ENCODE measurements at places on chromosomes 7 and 10.
A peak's percentile ranks its signal among the peaks of the same experiment; 100 is the strongest.

DNA sequence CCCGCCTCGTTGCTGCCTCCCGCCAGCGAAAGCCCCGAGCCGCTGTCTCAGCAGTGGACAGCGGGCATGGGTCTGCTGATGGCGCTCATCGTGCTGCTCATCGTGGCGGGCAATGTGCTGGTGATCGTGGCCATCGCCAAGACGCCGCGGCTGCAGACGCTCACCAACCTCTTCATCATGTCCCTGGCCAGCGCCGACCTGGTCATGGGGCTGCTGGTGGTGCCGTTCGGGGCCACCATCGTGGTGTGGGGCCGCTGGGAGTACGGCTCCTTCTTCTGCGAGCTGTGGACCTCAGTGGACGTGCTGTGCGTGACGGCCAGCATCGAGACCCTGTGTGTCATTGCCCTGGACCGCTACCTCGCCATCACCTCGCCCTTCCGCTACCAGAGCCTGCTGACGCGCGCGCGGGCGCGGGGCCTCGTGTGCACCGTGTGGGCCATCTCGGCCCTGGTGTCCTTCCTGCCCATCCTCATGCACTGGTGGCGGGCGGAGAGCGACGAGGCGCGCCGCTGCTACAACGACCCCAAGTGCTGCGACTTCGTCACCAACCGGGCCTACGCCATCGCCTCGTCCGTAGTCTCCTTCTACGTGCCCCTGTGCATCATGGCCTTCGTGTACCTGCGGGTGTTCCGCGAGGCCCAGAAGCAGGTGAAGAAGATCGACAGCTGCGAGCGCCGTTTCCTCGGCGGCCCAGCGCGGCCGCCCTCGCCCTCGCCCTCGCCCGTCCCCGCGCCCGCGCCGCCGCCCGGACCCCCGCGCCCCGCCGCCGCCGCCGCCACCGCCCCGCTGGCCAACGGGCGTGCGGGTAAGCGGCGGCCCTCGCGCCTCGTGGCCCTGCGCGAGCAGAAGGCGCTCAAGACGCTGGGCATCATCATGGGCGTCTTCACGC is 825 bp downstream of the ADRB1 start:
- peaks cover 20% of the 10 kb centered on the region for H3K4me1 ChIP-seq
- peaks cover 96% of the 10 kb centered on the region for H3K27me3 ChIP-seq
- no peak overlapping the region for H3K27ac ChIP-seq
- peak; percentile 22 for DNase-seq
- no peaks in the 10 kb centered on the region for H3K36me3 ChIP-seq

- H3K27ac ChIP-seq = no peak overlapping the region
- H3K27me3 ChIP-seq = peaks cover 3% of the 10 kb centered on the region
- H3K4me3 ChIP-seq = peak overlapping the region; percentile 93
- peaks cover 13% of the 10 kb centered on the region for H3K36me3 ChIP-seq
- DNase-seq = no peak
Measured at GRCh38 chr7:2243458-2243857, 1.4 kb downstream of the NUDT1 start.

DNA sequence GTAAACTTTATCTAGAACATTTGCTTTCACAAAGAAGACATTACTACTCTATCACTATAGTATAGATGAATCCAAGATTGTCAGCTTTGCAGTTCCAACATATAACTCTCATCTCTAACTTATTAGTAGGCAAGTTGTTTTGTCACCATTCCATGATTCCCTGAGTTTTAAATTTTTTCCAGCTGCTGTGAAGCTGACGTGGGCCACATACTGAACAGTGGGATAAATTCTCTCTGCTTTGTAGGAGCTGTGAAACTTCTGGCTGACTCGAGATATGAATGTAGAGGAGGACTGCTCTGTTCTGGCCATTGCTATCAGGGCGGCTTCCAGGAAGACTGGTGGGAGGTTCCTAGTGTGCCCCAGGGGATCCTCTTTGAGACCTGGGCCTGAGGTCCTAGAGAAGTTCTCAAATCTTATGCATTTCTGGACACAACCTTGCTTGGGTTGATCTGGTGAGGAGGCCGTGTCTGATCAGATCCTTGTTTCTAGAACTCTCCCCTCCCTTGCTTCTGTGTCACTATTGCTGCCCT is 58.0 kb downstream of the LSMEM1 start:
- no peaks in the 10 kb centered on the region for H3K4me1 ChIP-seq
- DNase-seq = no peak
- H3K27ac ChIP-seq = no peak overlapping the region
- H3K36me3 ChIP-seq = no peaks in the 10 kb centered on the region

DNA sequence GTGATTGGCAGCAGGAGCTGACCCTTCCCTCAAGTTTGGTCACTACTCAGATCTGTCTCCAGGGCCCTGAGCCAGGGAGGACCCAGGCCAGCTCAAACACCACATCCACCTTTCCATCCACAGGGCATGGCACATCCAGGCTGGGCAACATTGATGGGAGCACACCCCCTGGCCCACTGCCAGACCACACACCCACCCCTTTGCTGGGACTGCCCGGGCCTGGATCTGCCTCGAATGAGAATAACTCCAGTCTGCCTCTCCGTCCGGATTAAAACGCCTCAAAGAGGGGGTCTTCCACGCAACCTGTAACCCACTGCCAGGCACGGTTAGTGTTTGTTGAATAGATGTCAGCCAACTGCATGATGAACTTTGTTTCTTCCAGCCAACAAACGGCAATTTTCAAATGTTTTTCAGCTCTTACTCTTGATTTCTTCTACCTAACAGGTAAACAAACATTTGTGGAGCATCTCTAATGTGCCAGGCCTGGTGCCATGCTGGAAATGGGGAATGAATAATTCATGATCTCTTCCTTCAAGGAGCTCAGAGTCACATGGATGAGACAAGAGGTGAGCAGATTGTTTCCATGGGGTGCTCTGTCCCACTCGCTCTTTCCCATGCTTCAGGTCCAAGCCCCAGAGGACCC is 41.0 kb upstream of the CHST15 start:
- peaks cover 45% of the 10 kb centered on the region for H3K4me1 ChIP-seq
- peaks cover 4% of the 10 kb centered on the region for H3K27me3 ChIP-seq
- no peak overlapping the region for H3K4me3 ChIP-seq
- H3K27ac ChIP-seq = no peak overlapping the region

- no peak overlapping the region for H3K4me3 ChIP-seq
- peaks cover 10% of the 10 kb centered on the region for H3K36me3 ChIP-seq
- H3K27ac ChIP-seq = no peak overlapping the region
- peaks cover 9% of the 10 kb centered on the region for H3K27me3 ChIP-seq
- DNase-seq = peak; percentile 11
- peaks cover 10% of the 10 kb centered on the region for H3K4me1 ChIP-seq
Measured at GRCh38 chr7:116173051-116174028, 37.0 kb upstream of the TES start.

- H3K27me3 ChIP-seq = peaks cover 6% of the 10 kb centered on the region
- H3K4me3 ChIP-seq = no peak overlapping the region
- DNase-seq = no peak
- no peaks in the 10 kb centered on the region for H3K36me3 ChIP-seq
Measured at GRCh38 chr7:123190109-123190831, 9.5 kb downstream of the SLC13A1 start.

DNA sequence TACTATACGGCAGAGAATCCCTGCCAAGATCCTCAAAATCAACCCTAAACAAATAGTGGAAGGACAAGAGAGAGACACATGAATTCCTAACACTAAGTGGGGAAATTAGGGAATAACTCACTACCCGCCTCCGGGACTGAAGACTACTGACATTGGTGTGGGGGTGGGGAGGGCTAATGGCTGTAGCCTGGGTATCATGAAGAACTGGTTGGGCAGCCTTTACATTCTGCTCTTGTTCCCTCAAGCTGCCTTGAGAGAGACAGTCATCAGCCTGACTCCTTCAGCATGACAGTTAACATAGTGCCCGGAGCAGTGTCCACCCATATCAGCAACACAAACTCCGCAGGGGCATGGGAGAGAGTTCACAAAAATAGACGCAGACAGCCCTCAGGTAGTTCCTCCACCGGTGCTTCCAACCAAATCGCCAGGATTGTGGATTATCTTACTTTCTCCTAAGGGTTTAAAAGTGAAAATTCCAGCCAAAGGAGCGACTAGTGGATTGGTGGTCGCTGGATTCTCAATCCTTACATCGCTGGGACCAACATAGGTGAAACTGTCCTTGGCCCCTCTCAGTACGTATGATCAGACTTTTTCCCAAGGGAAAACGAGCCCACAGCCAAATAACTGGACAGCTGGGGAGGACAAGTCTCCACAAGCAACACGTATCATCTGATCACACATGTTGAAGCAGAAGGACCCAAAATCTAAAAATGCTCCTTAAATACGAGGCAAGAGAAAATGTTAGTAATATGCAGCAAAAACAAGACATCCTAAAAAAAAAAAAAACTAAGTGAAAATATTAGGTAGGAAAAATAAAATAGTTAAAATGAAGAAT is 22.6 kb downstream of the TMEM254 start:
- H3K27ac ChIP-seq = no peak overlapping the region
- no peaks in the 10 kb centered on the region for H3K36me3 ChIP-seq
- H3K4me3 ChIP-seq = no peak overlapping the region
- peaks cover 12% of the 10 kb centered on the region for H3K27me3 ChIP-seq

- peaks cover 5% of the 10 kb centered on the region for H3K36me3 ChIP-seq
- peak overlapping the region; percentile 57 for H3K27ac ChIP-seq
- H3K4me3 ChIP-seq = no peak overlapping the region
- H3K4me1 ChIP-seq = peaks cover 21% of the 10 kb centered on the region
- H3K27me3 ChIP-seq = peaks cover 6% of the 10 kb centered on the region
Measured at GRCh38 chr10:17273403-17273802, 45.4 kb downstream of the VIM start.

DNA sequence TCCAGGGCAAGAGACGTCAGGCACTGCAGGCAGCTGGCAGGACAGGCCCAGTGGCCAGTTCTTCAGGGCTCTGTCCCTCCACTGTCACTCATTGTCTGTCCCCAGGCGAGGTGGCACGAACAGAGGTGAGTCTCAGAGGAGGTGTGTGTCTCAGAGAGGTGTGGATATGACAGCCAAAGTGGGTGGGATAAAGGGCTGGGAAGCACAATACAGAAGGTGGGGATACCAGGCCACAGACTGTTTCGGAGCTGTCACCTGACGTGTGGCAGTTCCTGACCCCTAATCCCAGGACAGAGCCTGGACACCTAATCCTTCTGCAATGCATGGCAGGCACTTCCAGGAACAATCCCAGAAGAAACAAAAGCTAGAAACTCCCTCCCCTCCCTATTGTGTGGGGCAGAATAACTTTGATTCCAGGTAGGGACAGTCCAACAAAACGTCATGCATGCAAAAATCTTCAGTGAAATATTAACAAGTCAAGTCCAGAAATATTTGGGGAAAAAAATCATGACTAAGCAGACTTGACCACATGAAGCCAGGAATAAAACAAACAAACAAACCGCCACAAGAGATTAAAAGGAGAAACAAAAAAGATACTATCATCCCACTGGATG is 11.6 kb downstream of the KLRG2 start:
- peaks cover 19% of the 10 kb centered on the region for H3K4me1 ChIP-seq
- no peak overlapping the region for H3K4me3 ChIP-seq
- DNase-seq = no peak
- peaks cover 7% of the 10 kb centered on the region for H3K36me3 ChIP-seq

DNA sequence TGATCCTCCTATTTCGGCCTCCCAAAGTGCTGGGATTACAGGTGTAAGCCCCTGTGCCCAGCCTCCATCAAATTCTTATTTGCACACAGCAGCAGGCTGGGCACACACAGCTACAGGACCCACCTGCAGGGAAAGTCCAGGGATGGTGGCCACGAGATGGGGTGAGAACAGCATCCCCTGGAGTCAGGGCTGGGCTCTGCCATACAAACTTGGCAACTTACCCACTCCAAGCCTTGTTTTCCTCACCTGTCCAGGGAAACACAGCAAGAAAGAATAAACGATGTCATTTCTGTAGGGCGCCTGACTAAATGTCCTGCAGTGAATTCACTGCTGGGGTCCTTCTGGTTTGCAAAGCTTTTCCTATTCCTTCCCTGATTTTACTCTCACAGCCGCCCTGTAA is 5.5 kb downstream of the MYH16 start:
- H3K4me1 ChIP-seq = no peaks in the 10 kb centered on the region
- H3K27me3 ChIP-seq = peaks cover 7% of the 10 kb centered on the region
- H3K4me3 ChIP-seq = no peak overlapping the region
- no peak overlapping the region for H3K27ac ChIP-seq
- H3K36me3 ChIP-seq = no peaks in the 10 kb centered on the region

- H3K27me3 ChIP-seq = no peaks in the 10 kb centered on the region
- H3K4me3 ChIP-seq = no peak overlapping the region
- no peak for DNase-seq
- no peak overlapping the region for H3K27ac ChIP-seq
Measured at GRCh38 chr10:70424320-70424719, 17.2 kb downstream of the NODAL start.

DNA sequence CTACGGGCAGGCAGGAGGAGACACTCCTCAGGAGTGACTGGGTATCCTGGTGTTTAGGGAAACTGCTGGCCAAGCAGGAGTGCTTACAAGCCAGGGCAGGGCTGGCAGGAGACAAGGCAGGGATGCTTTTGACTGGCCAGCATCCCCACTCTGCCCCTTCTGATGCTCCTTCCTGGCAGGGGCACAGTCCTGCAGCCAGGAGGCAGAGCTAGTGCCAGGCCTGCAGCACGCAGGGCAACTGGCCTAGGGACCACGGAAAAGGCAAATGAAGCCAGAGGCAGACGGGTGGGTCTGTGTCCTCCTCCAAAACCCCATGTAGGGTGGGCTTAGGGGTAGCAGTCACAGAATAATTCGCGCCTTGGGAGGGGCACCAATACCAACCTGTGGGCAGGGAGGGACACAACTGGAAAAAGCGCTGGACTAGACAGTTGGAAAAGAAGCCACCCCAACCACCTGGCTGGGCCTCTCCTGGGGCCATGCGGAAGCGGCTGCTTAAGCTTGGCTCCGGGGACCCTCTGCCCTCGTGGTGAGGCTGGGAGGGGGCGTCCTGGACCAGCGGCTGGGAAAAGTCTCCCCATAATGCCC is 4.8 kb downstream of the IMPDH1 start:
- H3K27ac ChIP-seq = no peak overlapping the region
- H3K36me3 ChIP-seq = peaks cover 5% of the 10 kb centered on the region
- DNase-seq = no peak
- peaks cover 37% of the 10 kb centered on the region for H3K27me3 ChIP-seq
- peak overlapping the region; percentile 81 for H3K4me3 ChIP-seq

DNA sequence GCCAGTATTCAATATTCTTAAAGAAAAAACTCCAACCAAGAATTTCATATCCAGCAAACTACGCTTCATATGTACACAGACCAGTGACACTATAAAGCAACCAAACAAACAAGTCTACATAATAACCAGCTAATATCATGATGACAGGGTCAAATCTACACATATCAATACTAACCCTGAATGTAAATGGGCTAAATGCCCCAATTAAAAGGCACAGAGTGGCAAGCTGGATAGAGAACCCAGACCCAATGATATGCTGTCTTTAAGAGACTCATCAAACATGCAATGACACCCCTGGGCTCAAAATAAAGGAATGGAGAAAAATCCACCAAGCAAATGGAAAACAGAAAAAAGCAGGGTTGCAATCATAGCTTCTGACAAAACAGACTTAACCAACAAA is 218.1 kb upstream of the NFE2L3 start:
- H3K27me3 ChIP-seq = peaks cover 4% of the 10 kb centered on the region
- no peak for DNase-seq
- peaks cover 13% of the 10 kb centered on the region for H3K36me3 ChIP-seq
- H3K27ac ChIP-seq = no peak overlapping the region

GRCh38 chr10:8418631-8419030 is 364.1 kb downstream of the GATA3 start:
- no peak for DNase-seq
- H3K27me3 ChIP-seq = peaks cover 38% of the 10 kb centered on the region
- no peak overlapping the region for H3K27ac ChIP-seq

GRCh38 chr10:124974131-124974530 is 32.2 kb downstream of the ZRANB1 start:
- DNase-seq = no peak
- no peak overlapping the region for H3K27ac ChIP-seq
- H3K4me3 ChIP-seq = no peak overlapping the region
- H3K27me3 ChIP-seq = no peaks in the 10 kb centered on the region

Data from nephron progenitor cell (in vitro differentiated cells).